ENCODE measurements at places on chromosomes 6 and 20.

DNA sequence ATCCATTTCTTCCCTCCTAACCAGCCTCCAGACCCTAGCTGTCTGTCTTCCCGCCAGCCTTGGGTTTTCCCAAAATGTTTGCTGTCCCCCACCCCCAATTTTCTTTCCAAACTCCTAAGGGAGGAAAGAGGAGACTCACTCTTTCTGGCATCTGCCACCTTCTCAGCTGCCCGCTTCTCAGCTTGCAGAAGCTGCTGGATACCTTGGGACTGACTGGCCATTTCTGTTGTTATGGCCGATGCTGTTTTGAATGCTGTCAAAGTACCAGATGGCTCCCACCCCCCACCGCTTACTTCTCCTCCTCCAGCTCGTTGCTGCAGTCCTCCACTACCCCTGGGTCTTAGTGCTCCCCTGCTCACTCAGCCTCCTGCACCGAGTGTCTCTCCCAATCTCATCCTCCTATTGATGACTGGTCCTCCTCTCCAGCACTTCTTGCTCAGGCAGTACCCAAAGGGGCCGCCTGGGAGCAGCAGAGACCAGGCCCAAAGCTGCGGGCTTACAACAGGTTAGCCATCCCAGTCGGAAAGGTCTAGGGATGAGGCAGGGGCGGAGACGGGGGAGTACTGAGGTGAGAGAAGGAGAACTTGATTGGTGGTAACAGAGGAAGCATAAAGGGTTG lies at the start of gene ATP6V1G2:
Gene ATP6V1G2 (minus strand): TSS at position 270 of the 619 bp plus-strand sequence. CDS start 49 bp downstream, at position 221.
- DNase-seq, result peak; percentile 82

DNA sequence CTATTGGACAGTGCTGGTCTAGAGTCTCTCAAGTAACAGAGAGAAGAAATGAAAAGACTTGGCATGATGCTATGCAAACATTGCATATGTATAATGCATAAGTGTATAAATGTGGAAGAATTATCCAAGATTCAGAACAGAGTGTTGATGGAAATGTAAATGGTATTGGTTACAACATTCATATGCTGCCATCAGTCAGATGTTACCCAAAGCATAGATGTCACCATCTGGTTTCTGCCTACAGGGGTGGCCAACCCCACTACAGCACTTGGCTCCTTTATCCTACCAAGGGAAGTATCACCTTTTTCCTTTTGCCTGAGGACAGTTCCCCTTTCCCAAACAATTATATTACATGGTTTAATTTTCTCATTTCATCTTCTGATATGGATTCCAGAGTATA lies 11.9 kb downstream of the POPDC3 start:
- DNase-seq, result no peak

DNA sequence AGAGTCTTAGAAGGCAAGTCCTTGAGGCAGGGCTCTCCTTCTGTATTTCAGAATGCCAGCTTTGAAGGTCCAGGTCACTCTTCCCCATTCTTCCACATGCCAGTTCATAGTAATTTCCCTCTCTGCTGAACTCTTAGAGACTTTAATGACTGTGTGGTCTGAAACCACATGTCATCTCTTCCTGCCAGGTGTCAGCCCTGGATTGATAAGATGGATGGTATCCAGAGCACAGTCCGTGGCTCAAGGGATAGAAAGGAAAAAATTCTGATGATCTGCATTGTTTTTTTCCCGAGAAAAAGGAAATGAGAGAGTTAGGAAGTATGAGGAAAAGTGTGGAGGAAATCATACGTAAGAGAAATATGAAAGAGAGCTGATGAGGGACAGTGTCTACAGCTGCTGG lies 250.9 kb downstream of the TPBG start:
- no peak for DNase-seq

DNA sequence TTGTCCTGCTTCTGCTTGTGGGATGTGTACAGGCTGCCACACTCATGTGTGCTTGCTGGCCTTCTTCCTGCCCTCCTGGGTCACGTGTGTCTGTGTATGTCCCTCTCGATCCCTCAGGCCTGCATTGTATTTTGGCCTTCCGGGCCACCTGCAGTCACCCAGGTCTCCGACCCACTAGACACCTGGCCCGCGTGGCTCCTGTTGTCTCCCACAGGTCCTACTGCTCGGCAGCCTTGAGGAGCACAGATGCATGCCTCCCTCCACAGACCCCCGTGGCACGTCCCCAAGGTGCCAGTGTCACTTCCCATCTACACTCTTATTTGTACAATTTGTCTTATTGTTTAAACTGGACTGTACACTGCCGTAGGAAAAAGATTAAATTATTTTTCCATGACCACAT lies 43.1 kb downstream of the FOXC1 start:
- DNase-seq, result no peak

- no peak for DNase-seq
Observed at GRCh38 chr20:23121751-23122320, 35.7 kb upstream of the CD93 start.

GRCh38 chr6:135115834-135116233 lies 61.2 kb upstream of the HBS1L start:
- DNase-seq, result no peak

DNA sequence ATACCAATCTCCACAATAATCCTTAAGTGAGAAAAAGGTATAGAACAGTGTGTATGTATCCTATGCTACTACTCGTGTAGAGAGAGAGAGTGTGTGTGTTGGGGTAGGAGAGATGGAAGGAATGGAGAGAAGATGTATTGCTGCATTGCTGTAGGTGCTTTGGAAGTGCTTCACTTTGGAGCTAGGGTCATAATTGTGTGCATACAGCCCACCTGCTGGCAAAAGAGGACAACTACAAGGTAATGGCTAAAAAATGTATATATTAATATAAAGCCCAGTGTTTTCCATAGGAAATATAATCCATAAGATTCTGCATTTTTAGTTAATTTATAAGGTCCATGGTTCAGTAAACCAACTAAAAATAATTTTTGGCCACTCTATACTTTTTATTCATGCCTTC lies 36.1 kb downstream of the SERAC1 start:
- DNase-seq, result peak; percentile 5

- DNase-seq, result no peak
Observed at GRCh38 chr20:58536289-58536688, 21.1 kb upstream of the APCDD1L start.

DNA sequence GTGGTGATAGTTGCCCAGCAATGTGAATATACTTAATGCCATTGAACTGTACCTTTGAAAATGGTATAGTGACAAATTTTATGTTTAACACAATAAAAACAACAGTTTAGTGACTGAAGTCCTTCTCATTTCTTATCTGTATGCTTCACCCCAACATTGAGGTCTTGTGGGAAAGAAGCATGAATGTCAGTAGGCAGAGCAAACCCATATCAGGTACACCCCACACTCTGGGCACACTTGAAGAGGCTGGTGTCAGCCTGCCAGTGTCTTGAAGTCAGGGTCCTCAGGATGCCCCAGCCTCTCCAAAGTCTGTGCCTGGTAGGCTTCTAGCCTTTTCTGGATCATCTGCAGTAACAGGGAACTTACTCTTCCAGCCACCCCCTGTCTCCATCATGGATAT lies 51.2 kb downstream of the CD164 start:
- DNase-seq, result no peak

- DNase-seq, result no peak
Observed at GRCh38 chr20:23602241-23602640, 3.5 kb downstream of the CST9 start.

DNA sequence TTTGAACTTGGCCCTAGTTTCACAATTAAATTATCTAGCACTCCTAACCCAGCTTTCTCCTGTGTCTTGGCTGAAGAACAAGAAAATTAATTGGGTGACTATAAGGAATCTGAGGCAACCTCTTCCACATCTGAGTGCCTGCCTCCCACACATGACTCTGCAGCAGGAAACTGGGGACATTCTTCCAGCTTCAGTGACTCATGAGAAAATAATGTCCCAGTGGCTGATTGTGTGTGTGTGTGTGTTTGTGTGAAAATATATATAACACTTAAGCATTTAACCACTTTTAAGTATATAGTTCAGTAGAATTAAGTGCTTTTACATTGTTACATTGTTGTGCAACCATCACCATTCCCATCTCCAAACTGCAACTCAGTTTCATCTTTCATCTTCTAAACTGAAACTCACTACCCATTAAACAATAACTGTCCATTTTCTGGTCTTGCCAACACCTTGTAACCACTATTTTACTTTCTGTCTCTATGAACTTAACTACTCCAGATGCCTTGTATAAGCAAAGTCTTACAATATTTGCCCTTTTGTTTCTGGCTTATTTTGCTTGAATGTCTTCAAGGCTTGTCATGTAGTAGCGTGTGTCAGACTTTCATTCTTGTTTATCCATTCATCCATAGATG lies 8.7 kb downstream of the TRIM38 start:
- DNase-seq, result no peak

- no peak for DNase-seq
Observed at GRCh38 chr20:63957004-63957689, 931 bp upstream of the UCKL1 start.

- no peak for DNase-seq
Observed at GRCh38 chr20:59051666-59052185, 9.1 kb upstream of the PRELID3B start.

DNA sequence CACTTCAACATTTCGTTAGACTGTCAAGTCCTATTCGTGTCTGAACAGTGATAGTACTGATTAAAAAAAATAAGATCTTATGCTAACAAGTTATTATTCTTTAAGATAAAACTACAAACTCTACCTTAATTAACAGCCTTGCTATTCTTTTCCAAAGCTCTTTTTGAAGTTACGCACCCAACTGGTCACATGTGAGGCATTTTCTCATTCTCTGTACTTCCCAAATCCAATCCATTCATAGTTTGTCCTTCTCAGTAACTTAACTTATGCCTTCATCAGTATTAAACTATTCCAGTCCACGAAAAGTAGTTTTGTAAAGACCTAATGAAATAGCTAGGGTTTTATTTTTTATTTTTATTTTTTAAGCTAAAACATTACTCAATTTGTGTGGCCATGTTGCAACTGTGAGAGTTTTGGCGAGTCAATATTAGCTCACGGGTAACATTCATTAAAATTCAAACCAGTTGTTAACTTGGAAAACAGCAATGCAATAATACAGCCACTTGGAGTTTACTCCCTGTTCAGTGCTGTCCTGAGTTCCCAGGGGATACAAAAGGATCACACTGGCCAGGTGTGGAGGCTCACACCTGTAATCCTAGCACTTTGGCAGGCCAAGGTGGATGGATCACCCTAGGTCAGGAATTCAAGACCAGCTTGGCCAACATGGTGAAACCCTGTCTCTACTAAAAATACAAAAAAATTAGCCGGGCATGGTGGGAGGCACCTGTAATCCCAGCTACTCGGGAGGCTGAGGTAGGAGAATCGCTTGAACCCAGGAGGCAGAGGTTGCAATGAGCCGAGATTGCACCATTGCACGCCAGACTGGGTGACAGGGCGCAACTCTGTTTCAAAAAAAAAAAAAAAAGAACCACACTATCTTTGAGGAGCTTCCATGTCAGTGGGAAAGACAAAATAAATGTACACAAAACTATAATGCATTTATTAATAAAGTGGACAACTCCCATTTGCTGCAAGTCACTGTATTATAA lies 27.9 kb upstream of the EEF1A1 start:
- no peak for DNase-seq

- no peak for DNase-seq
Observed at GRCh38 chr6:93992976-93993375, 573.6 kb upstream of the EPHA7 start.

- DNase-seq, result no peak
Observed at GRCh38 chr6:132598473-132598872, 8.9 kb upstream of the TAAR5 start.

DNA sequence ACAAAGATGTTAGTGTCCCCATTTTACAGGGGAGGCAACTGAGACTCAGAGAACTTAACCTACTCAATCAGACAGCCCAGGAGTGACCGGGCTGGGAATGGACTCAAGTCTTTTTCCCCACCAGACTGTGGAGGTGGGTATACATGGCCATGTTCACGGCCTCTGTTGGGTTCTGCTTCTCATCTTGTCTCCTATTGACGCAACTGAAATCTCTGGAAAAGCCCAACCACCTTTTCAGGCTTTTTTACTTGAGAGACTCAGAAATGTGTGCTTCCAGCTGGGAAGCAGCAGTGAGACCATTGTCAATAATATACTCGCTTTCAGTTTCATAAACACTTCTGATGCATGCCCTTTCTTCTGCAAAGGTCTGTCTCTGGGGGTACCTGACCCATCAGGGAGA lies 70.7 kb downstream of the SOBP start:
- DNase-seq, result no peak

DNA sequence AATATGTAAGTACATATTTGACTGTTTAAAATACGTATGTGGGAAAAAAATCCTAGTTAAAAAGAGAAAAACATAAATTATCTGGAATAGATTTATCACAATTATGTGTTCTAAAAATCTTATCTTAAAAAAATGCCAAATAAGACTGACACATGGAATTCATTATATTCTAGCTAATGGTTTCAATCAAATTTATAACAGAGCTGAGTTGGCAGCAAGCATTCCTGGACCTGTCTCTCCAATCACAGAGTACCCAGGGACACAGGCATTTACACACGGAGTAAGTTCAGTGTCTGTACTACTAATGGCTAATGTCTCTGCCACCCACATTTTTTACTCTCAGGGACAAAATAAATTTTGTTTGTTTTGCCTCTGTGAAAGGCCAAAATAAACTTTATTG lies 122.3 kb downstream of the RPS12 start:
- no peak for DNase-seq

- DNase-seq, result no peak
Observed at GRCh38 chr6:158244373-158244772, 67.9 kb upstream of the TULP4 start.

GRCh38 chr6:142946924-142947713 lies 2.1 kb upstream of the HIVEP2 start:
- no peak for DNase-seq

- no peak for DNase-seq
Observed at GRCh38 chr20:34530342-34530741, 14.1 kb downstream of the DYNLRB1 start.

GRCh38 chr20:1671891-1672669 lies 14.5 kb upstream of the SIRPG start:
- DNase-seq, result no peak

DNA sequence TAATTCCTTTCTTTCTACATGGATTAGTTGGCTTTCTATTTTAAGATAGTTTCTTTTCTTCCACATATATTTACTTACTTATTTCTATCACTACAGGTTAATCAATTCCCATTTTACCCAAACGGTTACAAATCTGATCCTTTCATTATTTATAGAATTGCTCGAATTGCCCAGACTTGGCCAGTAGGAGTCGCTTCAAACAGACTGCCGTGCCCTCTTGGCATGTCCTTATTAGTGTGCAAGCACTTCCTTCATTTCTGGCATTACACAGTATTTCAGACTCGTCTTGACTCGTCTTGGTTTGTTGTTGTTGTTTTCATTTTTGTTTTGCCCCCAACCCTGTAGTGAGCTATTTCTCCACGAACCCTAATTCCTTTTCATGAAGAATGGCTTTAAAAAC lies 74.6 kb downstream of the SAMD3 start:
- no peak for DNase-seq

GRCh38 chr6:129793447-129793846 lies 67.7 kb downstream of the TMEM244 start:
- DNase-seq, result no peak

- no peak for DNase-seq
Observed at GRCh38 chr20:34713194-34713943, 9.2 kb downstream of the TP53INP2 start.

DNA sequence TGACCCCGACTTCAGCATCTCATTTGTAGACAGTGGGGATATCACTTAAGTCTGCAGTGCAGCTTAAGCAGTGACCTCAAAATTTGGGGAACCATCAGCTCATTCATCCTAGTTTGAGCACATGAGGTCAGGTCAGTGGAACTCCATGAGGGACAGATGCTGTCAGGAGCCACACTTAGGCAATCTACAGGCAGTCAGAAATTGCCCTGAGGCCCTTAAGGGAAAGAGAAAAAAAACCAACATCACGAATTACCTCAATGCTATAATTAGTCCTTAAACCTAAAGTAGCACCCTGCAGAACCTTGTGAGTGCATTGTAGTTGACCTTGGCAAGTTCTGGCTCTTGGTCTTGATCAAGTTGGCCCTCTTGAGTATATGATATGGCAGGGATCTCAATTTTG lies 21.1 kb downstream of the TMEM74B start:
- no peak for DNase-seq

All from SK-N-MC (cell line).